ENCODE measurements at places on chromosomes 3 and 15. TPM values are rescaled to one million over a fixed set of nuclear protein-coding genes. Genes with fewer than 3 reads are reported as not detected.

The NEK10 gene
- total RNA-seq = 1.4 TPM

The SATB1 gene
- 0.89 TPM for total RNA-seq

The MINAR1 gene
- 2.5 TPM for total RNA-seq

The IL5RA gene
- not detected for total RNA-seq

The TRH gene
- not detected for total RNA-seq

The SNTN gene
- not detected for total RNA-seq

The CASR gene
- not detected for total RNA-seq

The BMF gene
- 5.4 TPM for total RNA-seq

The CPN2 gene
- not detected for total RNA-seq

The PIAS1 gene
- 35.6 TPM for total RNA-seq

The GCHFR gene
- total RNA-seq = 45.9 TPM

The ADPRH gene
- 1.1 TPM for total RNA-seq

The CCR1 gene
- 5.6 TPM for total RNA-seq

- no peak for DNase-seq
Observed at GRCh38 chr15:100059094-100059493, 282.7 kb downstream of the ADAMTS17 start.

- DNase-seq = no peak
Observed at GRCh38 chr3:179536256-179536655, 26.5 kb upstream of the ACTL6A start.

DNA sequence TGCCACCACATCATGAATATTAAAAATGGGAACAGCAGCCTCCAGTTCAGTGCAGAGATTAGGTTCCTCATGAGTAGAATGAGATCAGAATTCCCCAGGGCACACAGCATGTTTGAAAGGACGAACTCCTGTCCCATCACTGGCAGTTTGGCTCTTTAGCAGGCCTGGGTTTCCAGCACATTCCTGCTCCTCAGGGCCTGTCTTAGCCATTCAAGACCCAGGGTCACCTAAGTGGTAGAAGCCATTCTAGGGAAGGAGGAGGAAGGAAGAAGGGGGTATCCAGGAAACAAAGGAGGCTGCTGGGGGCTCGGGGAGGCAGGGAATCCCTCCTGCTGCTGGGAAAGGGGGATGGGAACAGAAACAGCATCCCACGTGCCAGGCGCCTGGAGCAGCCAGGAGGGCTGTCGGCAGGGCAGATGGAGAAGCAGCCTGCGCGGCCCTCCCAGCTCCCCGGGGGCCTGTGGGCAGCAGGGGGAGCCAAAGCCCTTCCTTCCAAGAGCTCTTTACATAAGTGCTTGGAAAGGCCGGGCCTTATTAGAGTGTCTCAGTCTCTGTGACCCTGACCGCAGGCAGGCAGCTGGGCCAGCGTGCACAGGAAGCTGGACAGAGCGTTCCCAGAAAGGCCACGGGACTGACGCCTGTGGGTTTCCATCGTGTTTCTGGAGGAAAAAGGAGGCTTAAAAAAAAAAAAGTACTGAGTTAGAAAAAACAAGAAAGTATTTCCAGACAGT lies 24.7 kb downstream of the LOXL1 start:
- DNase-seq = peak; percentile 95

DNA sequence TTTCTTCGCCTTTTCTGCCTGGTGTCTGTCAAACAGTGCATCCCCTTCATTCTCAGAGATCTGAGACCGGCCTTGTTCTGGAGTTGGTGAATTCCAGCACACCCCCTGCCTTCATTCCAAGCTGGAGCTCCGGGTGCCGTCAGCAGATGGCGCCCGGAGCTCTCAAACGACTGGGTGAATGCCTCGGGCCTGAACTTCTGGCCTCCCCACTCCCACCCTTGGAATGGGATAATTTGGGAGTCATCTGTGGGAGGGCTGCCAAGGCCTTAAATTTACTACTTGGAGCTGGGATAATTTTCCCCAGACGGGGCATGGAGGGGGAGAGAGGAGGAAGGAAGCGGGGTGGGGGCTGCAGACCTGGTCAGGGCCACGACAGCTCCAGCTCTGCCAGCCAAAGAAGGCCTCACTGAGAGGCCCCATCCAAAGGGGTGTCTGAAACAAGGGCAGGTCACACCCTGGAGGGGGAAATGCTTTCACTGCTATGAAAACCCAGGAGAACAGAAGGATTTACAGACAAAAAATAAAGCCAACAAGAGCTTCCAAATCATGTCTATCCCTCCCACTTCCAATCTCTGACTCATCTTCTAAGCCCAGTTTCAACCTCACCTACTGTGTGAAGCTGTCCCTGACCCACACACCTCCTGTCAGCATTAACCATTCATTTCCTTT lies 187.9 kb downstream of the OPA1 start:
- DNase-seq = peak; percentile 90

- DNase-seq = no peak
Observed at GRCh38 chr3:178440043-178440442, 96.2 kb upstream of the KCNMB2 start.

DNA sequence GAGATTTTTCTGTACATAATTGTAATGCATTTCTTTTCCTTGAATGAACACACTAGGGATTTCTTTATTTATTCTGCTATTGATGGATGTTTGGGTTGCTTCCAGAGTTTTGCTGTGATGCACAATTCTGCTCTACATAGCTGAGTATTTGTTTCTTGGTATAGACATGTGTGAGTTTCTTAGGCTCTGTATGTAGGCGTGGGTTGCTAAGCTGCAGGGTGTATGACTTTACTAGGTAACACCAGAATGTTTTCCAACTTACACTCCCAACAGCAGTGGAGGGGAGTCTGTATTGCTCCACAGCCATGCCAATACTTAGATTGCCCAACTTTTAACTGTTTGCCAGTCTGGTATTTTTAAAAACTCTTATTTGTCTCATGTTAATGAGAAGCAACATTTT lies 155.5 kb upstream of the TNIK start:
- DNase-seq = no peak

- DNase-seq = no peak
Observed at GRCh38 chr3:56667973-56668579, 15.0 kb downstream of the TASOR start.

- no peak for DNase-seq
Observed at GRCh38 chr3:29322586-29322985, 41.7 kb downstream of the RBMS3 start.

GRCh38 chr3:125055913-125056745 lies at the start of gene HEG1:
Gene HEG1 (minus strand): TSS chr3:125055997. CDS start chr3:125055890, 107 bp downstream.
- peak; percentile 92 for DNase-seq

DNA sequence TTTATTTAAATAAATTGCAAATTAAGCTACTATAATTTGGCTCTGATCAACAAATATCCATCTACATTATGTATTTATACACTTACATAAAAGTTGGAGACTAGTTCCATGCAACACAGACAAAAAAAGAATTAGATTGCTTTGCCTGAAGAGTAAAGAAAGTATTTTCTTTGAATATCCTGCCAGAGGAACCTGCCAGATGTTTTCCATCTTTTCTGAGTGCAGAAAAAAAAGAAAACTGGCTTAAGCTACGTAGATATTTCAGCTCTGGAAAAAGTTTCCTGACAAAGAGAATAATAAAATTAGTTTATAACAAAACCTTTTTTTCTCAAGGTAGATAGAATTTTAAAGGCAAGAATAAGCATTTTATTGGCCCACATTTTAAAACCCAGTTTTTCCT lies 607.5 kb upstream of the NAALADL2 start:
- DNase-seq = no peak

- peak; percentile 84 for DNase-seq
Observed at GRCh38 chr15:51103330-51103729, 8.6 kb upstream of the TNFAIP8L3 start.

- DNase-seq = no peak
Observed at GRCh38 chr3:129061023-129061887, 676 bp downstream of the GP9 start.

DNA sequence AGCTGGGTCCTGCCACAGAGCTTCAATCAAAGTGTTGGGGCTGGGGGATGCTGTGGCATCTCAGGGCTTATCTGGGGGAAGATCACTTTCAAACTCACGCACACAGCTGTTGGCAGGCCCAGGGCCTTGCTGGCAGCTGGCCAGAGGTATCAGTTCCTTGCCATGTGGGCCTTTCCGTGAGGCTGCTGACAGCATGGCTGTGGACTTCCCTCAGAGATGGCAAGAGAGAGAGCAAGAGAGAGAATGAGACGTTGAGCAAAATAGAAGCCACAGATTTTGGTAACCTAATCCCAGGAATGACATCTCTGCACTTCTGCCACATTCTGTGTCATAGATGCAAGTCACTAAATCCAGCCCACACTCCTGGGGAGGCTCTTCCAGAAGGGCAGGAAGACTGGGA lies 91.0 kb downstream of the TPRG1 start:
- DNase-seq = peak; percentile 9

GRCh38 chr15:88769161-88769971 lies 33.9 kb upstream of the ACAN start:
- no peak for DNase-seq

DNA sequence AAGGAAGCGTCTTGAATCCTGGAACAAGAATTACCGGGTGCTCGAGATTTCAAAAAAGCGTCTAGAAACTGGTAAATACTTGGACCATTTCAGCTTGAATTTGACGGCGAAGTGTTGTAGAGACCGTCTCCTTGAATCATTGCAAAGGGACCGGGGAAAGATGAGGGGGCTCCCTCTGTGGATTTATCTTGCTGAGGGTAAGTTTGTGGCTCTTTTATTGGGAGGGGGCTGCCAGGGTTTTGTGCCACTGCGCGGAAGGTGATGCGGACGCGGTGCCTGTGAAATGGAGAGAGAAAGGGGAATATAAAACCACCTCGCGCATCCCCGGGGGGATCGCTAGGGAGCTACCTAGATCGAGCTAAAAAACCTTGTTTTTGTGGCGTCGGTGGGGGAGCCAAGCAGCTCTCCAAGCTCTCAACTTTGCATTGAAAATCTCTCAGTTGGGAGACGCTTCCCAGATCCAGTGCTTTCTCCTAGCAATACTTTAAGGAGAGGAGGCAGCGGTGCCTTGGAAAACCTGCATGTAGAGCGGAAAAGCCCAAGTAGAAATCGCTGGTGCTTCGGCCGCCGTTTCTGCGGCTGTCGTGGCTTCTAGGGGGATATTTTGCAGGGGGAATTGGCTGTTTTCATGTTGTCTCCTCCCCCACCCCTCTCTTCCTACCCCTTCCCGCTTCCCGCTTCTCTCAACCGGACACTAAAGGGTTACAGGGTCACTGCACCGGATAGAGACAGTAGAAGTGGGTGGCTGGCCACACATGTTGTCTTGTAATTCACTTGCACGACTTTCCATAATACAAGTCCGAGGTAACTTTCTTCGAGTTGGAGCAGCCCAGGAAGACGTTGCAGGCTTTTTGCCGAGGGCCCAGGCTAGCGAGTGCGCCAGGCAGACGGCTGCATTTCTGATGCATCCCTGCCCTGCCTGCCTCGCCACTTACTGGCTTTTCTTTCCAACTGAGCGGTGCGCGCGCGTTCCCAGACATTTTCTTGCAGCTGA lies 187.6 kb downstream of the NLGN1 start:
- DNase-seq = peak; percentile 85

DNA sequence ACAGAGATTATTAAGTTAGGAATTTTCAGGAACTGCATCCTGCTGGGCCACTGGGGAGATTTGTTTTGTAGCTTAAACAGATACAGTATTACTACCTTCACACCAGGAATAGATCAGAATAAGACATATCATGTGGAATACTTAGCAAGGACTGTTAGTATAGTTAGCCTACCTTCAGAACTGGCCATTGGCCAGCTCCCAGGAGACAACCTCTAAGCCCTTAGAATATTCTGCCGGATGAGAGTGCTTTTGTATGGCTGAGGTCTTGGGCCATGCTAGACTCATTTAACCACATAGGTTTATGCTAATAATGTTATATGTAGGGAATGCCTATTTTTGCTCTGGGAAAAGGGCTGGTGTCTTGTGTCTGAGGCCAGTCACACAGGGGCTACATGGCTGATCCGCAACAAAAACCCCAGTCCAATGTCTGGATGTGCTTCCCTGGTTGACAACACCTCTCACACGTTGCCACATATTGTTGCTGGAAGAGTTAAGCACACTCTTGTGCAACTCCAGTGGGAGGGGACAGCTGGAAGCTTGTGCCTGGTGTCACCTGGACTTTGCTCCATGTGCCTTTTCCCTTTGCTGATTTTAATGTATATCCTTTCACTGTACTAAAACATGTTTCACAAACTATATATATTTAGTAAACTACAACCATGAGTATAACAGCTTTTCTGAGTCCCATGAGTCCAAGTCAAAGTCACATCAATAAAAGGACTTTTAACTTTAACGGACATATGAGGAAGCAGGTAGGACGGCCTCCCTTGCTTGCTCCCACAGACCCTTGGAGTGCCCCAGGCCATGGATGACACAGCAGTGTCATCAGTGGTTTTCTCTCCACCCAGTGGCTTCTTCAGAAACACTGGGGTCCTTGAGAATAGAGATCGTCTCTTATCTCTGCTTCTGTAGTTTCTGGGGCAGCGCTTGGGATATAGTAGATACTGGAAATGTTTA lies 118.0 kb upstream of the C3orf80 start:
- DNase-seq = no peak

GRCh38 chr15:91782221-91782620 lies 71.3 kb upstream of the SLCO3A1 start:
- no peak for DNase-seq

- DNase-seq = peak; percentile 96
Observed at GRCh38 chr3:126487151-126487771, 11.6 kb upstream of the ZXDC start.

- peak; percentile 60 for DNase-seq
Observed at GRCh38 chr3:138381950-138382715, 33.8 kb downstream of the MRAS start.
